ENCODE measurements at places on chromosomes 4 and X. TPM values are rescaled to one million over a fixed set of nuclear protein-coding genes. Genes with fewer than 3 reads are reported as not detected.
A peak's percentile ranks its signal among the peaks of the same experiment; 100 is the strongest.

DNA sequence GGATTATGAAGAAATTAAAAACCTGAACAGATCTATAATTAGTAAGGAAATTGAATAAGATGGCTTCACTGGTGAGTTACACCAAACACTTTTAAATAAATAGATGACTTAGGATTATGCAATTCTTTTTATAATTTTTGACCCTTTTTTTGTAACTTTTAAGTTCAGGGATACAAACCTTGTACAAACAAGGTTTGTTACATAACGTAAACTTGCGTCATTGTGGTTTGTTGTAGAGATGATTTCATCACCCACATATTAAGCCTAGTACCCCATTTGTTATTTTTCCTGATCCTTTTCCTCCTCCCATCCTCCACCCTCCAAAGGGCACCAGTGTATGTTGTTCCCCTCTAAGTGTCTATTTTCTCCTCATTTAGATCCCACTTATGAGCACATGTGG is 75.7 kb downstream of the CPEB2 start:
- DNase-seq, result no peak

GRCh38 chrX:1500701-1501624 is 36.0 kb downstream of the P2RY8 start:
- DNase-seq, result peak; percentile 81

DNA sequence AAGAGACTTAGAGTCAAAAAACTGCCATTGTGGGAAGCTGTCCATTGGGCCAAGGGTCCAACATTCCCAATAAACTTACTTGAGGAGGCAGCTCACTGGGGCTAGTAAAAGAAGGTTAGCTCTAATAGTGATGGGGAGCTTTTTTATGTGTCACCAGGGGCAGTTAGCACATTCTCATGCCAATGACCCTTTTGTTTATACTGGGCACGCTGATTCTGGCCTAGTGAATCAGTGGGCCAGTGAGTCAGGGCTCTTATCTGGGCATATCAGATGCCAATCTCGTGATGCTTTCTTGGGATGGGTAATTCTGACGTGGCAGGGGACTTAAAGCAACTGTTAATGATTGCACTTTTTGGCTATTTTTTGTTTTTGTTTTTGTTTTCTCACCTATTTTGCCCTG is 27.8 kb downstream of the TCEAL1 start:
- no peak for DNase-seq

Gene POU4F2
- total RNA-seq, result not detected

DNA sequence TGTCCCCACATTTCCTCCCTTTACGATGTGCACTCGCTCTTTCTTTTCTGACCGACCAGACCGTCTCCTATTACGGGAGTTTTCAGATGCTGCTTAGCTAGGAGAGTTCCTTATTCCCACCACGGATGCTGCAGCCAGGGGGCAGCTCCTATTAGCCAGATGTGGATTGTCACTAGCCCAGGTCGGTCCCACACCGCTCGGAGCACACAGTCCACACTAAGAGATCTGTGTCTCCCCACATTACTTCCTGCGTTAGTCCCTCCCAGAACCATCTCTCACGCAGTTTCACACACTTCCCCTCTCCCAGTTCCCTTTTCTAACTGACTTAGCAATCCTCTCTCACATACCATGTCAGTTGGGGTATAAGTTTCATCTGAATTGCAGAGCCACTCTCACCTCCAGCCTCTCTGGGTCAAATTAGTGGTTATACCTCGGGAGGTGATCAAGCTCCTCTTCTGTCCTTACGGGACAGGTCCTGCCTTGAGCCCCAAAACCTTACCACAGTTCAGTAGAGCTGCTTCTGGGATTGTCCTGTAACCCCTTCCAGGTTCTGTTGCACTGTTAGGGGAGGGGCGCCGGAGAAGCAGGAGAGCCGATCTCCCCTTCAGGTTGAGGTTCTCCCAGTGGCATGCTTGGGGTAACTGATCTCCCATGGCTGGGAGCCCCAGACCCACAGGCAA is 28.2 kb downstream of the SULT1E1 start:
- DNase-seq, result peak; percentile 60

- DNase-seq, result no peak
Observed at GRCh38 chr4:38086151-38086848, 126.1 kb downstream of the PTTG2 start.

Gene SNCA
- total RNA-seq, result 0.19 TPM

GRCh38 chrX:120514236-120514635 is 45.1 kb upstream of the LAMP2 start:
- no peak for DNase-seq

DNA sequence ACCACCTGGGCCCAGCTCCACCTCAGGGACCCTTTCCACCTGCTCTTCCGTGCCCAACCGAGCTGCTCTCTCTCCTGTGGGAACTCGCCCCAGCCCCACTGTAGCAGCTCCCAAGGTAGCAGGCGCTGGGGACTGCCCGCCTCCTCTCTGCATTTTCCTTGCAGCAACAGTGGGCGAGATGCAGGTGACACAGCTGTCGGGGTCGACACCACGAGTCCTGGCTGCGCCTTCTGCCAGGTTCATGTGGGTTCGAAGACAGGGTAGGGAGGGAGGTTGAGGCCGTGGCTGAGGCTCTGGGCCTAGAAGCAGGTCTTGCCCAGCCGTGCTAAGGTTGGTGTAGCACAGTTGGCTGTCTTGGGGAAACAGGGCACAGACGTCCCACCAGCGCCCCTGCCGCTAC is 245.2 kb upstream of the FSTL5 start:
- DNase-seq, result no peak

Gene PRKG2
- total RNA-seq, result 0.12 TPM

- peak; percentile 75 for DNase-seq
Observed at GRCh38 chr4:36189511-36190226, 54.6 kb downstream of the ARAP2 start.

Gene ABLIM2
- 0.63 TPM for total RNA-seq

DNA sequence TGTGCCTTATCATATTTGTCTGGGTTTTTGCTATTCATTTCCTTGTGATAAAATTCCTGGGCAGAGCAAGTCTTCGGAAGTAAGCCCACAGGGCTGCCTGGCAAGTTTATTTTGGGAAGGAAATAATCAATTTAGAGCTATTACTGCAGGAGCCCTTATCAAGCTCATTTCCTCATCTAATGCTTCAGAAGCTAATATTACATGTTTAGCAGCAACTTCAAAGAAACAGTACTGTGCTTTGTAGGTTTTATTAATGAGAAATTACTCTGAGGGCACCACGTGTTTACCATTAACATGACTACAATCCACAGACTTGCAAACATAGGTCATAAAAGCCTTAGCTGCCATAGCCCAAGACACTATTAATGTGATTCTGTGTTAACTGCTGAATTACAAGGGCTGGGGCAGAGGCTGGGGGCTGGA is 540.0 kb downstream of the SPRY1 start:
- no peak for DNase-seq

DNA sequence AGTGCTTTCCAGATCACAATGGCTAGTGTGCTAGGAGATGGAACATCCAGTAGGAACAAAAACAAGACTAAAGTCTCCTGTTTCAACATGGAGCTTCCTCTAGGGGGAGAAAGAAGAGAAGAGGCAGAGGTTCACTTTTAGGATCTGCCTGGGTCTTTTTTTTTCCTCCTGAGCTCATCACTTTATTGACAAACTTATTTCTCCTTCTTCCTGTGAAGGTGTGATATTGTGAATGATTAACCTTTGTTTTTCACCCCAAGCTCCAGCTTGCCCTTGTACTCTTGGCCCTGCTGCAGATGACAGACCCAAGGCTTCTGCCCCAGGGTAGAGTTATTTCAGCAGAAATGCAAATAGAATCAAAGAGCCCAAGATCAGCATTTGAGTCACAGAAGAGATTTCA is 13.5 kb downstream of the PAGE4 start:
- DNase-seq, result no peak

- no peak for DNase-seq
Observed at GRCh38 chr4:140070973-140071372, 83.0 kb downstream of the MAML3 start.

GRCh38 chr4:95367824-95368223 is 180.9 kb downstream of the UNC5C start:
- DNase-seq, result no peak

Gene TECRL
- not detected for total RNA-seq

GRCh38 chr4:76755756-76756155 is 142.2 kb downstream of the SOWAHB start:
- DNase-seq, result no peak

GRCh38 chrX:47843363-47843762 is 6.7 kb downstream of the ZNF81 start:
- no peak for DNase-seq

DNA sequence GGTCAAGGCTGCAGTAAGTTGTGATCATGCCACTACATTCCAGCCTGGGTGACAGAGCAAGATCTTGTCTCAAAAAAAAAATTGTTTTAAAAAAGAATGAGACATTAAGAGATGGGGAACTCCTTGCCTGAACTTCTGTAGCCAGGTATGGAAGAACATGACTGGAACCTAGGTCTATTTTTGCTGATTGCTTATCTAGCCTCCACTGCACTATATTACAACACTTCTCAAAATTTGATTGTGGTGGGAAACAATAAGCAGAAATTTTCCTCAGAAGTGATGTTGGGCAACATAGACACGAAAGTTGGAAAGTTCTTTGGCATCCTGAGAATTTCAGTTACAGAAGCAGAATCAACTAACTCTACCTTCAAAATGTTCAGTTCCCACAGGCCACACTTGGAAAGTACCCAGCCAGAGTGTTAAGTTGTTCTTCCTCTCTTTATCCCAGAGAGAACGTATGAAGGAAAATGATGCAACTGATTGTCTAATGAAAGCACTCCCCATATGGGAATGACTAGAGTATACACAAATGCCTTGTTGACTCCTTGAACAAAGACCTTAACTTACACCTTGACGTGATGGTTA is 50.0 kb downstream of the LUZP4 start:
- no peak for DNase-seq

- DNase-seq, result no peak
Observed at GRCh38 chrX:8704184-8704583, 27.8 kb downstream of the ANOS1 start.

Gene SYTL4
- total RNA-seq, result not detected

Gene F11
- total RNA-seq, result not detected

GRCh38 chr4:57287687-57288604 is 177.8 kb upstream of the IGFBP7 start:
- DNase-seq, result no peak

Gene CT47B1
- total RNA-seq, result not detected

DNA sequence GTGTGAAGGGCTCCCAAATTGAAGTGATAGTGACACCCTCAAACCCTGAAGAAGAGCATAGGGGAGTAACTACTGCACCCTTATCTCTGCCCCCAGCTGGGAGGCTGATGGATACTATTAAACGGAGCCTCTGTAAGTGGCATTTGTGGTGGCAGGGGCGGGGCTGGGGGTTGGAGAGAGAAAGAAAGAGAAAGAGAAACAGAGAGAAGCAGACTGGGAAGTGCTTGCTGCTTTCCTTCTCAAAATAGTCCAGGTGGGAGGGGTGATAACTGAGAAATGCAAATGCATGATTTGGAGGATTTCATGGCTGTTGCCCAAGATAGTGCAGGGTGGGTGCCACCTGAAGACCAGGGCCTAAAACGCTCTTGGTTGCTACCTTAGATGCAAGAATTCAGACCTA is 253.5 kb upstream of the GATB start:
- DNase-seq, result peak; percentile 90

DNA sequence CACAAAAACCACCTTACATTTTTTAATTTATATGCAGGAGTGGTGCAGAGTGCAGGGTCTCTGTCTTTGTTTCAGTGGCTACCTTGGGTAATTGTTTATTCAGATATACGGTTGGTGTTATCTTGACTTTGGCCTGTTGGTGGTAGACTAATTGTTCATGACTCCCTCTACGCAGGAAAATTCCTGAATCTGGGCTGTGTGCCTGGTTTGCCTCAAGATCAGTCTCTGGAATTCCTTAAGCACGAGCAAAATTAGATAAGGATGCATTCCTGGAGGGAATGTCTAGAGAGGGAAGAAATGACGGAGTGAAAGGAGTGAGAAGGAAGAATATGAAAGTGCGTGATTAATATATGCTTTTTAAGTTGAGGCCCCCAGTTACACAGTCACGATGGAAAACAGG is 576.9 kb upstream of the PCDH10 start:
- no peak for DNase-seq

- DNase-seq, result no peak
Observed at GRCh38 chrX:152905081-152905420, 7.2 kb downstream of the ZNF185 start.

GRCh38 chr4:152997771-152998487 is 61.8 kb downstream of the FHDC1 start:
- DNase-seq, result no peak

DNA sequence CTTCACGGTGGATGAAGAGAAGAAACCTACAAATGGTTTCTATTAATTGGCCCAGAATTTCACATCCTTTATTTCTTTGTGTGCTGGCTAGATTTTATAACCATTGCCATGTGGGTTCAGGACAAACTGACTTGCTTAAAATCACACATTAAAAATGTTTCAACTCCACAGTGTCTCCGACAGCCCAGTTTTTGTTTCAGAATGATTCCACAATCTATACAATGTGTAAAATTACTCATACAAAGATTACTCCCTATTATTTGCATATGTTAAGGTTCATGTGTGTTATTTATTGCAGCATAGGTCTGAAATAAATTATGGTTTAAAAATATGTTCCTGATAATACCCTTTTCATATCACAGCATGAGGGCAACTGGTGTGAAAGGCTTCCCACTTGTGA is 20.6 kb downstream of the DCHS2 start:
- no peak for DNase-seq

- no peak for DNase-seq
Observed at GRCh38 chr4:186121057-186121456, 16.6 kb downstream of the FAM149A start.

DNA sequence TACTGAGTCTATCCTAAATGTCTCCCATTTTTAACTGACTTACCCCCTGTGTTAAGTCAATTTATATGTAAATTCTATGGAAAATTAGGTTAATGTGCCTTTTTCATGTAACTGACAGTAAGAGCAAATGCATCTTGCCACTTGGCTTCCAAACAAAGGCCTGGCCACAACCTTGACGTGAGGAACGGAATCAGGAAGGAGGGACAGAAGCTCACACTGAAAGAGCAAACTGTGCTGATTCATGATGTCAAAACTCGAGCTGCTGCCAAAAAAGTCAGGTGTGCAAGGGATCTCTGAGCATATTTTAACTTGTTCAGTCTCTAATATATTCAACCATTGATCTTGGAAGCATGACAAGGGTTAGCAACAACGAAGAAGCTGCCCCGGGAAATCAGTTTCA is 35.8 kb downstream of the GPM6A start:
- no peak for DNase-seq

GRCh38 chr4:61407642-61408618 is 207.8 kb downstream of the ADGRL3 start:
- no peak for DNase-seq

- no peak for DNase-seq
Observed at GRCh38 chrX:129557844-129558480, 17.9 kb downstream of the OCRL start.

Gene LRPAP1
- total RNA-seq, result 76.1 TPM

DNA sequence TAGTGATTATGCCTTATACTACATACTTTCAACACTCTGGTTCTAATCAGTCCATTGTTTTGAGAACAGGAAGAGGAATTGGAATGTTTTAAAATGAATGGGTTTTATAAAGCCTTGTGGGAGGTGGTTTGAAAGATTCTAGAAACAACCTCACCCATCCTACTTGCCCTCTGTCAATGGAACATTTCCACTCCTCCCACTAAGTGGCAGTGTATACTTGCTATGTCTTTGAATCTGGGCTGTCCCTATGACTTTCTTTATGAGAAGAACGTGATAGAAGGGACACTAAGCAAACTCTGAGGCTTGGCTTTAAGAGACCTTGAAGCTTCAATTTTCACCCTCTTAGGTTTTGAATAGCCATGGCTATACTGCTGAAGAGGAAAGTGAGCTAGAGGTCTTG is 611.2 kb downstream of the PPP4R3C start:
- no peak for DNase-seq

- no peak for DNase-seq
Observed at GRCh38 chr4:124977045-124977444, 264.5 kb upstream of the ANKRD50 start.
